Stimulated activated CD4-positive, alpha-beta T cell treated with anti-CD3 and anti-CD28 coated beads, Interleukin-4, amount 100 ng/mL, for 48 hours (primary cell): ENCODE measurements at places on chromosomes 6 and 20.
A peak's percentile ranks its signal among the peaks of the same experiment; 100 is the strongest.

- no peak for DNase-seq
Measured at GRCh38 chr20:16451001-16451400, 122.2 kb downstream of the KIF16B start.

- DNase-seq: peak; percentile 70
Measured at GRCh38 chr6:142112451-142113061, 20.2 kb upstream of the GJE1 start.

DNA sequence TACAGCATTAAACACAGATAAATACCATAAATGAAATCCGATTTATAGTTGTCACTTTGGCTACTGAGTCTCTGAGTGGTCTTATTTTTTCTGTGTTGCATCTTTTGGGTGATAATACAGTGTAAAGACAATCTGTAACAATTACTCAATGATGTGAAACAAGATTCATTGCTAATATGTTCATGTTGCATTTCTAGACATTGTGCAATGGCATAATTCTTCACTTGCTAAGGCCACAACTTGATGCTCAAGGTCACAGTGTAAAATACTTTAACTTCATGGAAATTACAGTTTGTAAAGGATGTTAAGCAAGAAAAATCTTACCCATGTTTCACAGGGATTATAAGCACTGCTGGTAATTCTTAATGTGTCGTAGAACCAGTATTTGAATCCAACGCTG, 74.9 kb upstream of the SMLR1 start:
- no peak for DNase-seq

DNA sequence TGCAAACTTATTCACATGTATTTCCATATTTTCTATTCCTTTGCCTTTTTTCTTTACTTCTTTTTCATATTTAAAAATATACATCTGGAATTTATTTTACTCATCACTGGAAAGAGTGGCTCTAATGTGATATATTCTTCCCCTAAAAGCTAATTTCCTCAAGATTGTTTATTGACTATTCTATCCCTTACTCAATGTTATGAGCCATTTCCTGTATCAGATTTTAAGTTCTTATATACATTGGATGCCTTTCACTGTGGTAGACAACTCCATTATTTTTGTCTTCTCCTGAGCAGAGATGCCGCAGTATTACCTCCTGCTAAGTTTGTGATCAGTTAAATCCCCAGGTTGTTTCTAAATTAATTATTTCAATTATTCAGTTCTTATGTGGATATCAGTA, 418.4 kb upstream of the JAG1 start:
- DNase-seq: no peak

- DNase-seq: no peak
Measured at GRCh38 chr6:168031411-168031971, 34.0 kb downstream of the KIF25 start.

GRCh38 chr6:67933278-67933677, 701.8 kb upstream of the ADGRB3 start:
- no peak for DNase-seq

- no peak for DNase-seq
Measured at GRCh38 chr6:145648149-145648548, 87.2 kb downstream of the EPM2A start.

DNA sequence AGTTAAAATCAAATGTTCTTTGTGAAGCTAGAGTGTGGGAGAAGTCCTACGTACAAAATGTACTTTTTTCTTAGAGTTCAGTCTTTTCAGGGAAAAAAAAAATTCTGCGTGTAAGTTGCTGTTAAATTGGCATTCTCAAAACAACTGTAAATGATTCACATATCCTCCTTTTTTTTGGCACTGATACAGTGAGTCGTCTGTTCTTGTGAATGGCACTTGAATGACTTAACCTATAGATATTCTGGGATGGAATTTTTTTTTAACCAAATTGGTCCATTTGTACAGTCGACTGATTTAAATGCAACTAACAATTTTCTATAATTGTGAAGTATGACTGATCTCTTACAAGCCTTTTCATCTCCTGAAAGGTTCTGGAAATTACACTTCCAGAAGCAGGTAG, 5.5 kb upstream of the JAG1 start:
- no peak for DNase-seq

DNA sequence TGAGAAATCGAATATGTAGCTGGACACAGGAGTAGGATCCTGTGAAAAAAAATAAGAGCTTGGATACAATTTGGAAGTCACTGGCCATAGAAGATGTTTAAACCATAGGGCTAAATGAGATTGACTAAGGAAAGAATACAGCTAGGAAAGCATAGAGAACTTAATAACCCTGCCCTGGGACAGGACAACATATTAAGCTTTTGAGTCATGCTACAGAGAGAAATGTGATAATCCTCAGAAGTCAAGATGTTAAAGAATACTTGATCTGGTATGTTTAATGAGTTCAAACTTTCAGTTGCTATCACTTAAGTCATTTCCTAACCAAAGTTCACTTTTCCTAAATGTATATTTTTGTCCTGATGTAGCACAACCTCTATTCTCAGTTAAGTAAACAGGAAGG, 154.6 kb upstream of the TSHZ2 start:
- DNase-seq: no peak

DNA sequence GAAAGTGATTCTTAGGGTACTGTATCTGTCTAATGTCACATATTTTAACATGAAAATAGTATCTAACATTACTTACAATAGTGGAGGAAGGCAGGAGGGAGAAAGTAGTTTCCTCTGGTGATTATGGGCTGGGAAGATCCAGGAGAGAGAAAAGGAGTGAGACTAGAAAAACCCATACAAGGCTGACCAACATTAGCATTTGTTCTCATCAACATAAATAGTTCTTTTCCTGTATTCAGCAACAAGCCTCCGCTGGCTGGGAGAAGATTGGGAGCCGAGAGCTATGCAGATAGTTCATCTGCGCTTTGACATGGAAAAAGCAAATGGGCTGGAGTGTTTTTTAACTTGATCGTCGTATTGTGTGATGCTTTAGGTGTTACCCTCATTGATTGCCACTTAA, 239.4 kb downstream of the PHACTR1 start:
- no peak for DNase-seq

DNA sequence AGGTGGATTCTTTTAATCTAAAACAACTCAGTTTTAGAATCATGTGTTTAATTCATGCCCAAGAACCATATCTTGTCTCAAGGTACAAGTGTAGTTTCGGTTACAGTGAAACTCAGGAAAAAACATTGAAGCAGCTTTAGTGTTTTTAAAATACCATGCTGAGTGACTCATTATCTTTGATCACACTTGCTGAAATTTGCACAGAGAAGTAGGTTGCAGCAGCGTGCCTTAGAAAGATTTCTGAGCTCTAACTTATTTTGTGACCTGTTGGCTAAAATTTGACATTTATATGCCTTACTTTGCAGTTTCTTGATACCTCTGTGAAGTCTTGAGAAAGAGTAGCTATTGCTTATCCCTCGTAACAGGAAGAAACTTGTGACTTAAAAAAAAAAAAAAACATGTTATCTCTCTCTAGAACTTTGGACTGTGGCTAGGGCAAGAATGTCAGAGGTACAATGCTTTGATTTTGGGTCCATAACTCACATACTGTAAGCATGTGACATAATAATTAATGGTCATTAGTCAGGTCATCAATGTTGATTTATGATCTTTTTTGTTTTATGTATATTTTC, 34.5 kb upstream of the FUCA2 start:
- no peak for DNase-seq

GRCh38 chr6:1336246-1336843, 24.4 kb downstream of the FOXQ1 start:
- no peak for DNase-seq

DNA sequence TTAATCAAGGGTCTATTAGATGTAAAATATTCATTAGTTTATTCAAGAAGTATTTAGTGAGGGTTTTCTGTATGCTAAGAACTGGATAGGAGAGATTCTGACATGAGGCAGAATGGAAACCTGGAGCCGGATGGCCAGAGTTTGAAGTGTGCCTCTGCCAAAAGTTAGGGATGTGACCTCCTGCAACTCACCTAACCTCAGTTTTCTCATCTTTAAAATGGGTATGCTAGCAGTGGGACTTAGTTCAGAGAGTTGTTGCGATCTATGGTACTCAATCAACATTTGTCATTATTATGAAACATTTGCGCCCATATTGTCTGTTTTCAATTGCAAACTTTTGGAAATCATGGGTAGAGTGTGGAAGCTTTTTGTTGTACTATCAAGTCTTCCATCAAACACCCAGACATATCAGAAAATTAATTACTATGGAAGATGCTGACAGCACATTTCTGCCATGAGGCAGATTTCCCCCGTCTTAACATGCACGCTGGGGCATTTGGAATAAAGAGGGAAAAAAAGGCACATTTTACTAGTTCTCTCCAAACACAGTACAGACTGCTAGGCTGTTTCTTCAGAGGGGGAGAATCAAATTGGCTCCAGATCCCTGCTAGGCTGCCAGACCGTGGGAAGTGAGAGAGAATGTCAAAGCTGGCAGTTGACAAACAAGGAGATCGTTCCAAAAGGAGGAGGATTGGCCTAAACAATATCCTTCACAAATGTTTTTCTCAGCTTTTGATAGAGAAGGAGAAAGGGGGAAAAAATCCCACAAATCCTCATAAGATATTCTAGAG, 205.3 kb upstream of the TSHZ2 start:
- no peak for DNase-seq

DNA sequence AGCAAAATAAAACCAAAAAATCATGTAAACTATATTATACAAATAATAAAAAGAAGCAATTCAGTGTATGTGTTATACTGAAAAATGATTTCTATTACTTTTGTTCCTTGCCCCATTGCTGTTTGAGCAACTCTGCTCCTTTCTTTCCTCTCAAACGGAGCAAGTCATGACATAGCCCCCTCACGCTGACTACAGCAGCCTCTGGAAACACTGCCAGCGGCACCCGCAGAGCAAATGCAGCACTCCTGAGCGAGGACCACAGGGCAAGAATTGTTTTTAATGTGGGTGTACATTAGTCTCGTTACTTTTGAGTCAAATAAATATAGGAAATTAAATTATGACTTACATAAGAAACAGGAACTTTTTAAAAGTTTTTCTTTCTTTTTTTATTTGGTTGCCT, 350.1 kb upstream of the HSF2 start:
- DNase-seq: no peak

GRCh38 chr6:4358414-4359107, 223.2 kb upstream of the ECI2 start:
- DNase-seq: peak; percentile 32

DNA sequence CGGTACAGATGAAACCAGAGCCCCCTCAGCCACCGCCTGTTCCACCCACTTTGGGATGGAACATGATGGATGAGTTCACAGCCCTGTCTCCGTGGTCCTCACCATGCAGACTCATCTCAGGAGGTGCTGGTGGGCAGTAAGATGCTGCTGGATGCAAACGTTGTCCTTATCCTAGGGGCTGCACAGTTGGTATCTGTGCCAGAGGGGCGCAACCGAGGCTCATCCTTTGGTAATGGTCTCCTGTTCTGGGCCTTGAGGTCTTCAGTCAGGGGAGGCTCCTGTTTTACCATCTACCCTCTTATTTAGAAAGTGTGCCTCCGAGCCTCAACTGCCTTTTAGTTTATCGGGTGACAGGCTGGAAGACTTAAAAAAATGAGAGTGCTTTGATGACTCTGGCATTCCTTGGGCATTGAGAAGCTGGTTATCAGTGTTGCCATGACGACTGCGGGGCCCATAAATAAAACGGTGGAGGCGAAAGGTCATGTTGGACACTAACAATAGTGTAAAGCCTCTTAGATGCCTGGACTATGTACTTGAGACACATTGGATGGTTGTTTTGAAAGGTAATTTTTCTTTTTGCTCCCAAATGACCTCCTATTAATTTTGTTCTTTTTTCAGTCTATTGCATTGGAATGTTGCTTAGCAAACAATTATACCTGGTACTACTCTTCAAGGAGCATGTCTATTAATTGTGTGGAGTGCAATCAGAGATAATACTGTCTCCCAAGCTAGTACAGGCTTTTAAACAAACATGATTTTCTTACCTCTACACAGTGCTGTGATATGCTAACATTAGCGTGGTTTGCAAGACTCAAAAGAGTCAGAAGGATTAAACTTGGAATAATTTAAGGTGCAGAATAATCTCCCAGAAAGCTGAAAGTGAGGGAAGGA, 74.2 kb upstream of the DSP start:
- DNase-seq: no peak

DNA sequence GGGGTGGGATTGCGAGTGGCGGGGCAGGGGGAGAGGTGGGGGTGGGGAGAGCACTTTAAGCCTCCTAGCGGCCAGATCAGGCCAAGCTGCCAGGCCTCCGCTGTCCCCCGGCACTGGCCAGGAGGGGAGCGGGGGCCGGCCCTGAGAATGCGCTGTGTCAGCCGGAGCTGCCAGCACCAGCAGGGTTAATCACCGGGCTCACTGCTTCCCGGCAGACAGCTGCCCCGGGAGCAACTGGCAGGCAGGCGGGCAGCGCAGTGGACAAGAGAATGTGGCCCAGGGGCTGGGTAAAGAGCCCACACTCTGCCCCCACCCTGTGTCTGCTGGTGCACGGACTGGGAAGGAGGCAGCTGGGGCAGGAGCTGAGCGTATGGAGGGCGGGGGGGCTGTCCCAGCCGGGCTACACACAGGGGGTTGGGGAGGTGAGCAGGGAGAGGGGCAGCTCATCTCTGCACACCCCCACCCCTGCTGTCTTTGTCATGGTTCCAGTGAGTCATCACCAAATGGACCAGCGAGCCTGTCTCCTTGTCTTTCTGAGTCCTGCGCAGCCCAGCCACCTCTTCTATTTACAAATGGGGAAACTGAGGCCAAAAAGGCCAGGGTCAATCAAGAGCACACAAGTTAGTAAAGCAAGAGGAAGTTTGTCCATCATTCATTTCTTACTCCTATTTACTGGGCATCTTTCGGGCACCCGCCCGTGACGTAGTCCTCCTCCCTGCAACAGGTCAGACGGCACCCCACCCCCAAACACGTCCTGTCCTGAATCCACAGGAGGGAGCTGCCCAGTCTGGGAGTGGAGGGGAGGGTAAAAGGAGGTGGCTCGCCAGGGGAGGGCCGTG, 2.1 kb upstream of the LAMA5 start:
- no peak for DNase-seq

DNA sequence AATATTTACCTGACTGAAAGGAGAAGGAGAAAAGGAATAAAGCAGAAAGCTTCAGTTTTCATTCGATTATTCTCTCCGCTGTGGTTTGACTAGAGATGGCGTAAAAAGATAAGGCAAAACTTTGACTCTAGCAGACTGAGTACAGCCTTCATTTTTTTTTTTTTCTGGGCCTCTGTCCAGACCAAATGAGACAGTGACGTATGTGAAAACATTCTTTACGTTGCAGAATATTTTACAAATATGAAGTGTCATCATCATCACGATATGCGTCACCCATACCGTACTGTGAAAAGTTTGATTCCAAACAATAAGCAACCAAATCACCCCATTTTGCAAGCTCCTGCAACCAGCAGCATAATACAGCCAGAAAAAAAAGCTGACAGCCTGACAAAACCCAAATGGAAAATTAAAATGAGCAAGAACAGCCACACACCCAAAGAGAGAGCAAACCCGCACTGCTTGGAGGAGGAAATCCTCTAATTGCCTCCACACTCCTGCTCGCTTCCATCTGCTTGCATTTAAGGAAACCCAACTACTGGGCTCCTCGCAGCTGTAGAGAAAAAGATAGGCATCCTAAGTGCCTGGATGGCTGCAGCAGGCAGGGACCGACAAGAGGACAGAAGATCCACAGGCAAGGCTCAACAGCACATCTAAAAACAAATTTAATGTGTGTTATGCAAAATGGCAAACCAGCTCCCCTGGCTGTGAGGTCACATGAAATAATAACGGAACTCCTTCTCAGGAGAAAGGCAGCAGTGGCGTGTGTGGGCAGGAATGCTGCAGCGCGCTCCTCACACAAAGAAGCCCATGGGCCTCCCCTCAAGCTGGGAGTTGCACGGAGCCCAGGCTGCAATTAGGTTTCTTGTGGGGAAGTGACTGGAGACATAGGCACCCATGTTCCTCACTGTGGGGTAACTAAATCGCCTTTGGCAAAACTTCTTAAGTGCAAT, 113.1 kb downstream of the FYN start:
- DNase-seq: no peak
